Psoas muscle (tissue), 8 donors: ENCODE measurements at places on chromosomes 7 and 10. TPM values are rescaled to one million over a fixed set of nuclear protein-coding genes. Genes with fewer than 3 reads are reported as not detected.

The UCN3 gene
- polyA plus RNA-seq = not detected

The JCAD gene
- 4.3 TPM for polyA plus RNA-seq

The PAPOLB gene
- not detected for polyA plus RNA-seq

DNA sequence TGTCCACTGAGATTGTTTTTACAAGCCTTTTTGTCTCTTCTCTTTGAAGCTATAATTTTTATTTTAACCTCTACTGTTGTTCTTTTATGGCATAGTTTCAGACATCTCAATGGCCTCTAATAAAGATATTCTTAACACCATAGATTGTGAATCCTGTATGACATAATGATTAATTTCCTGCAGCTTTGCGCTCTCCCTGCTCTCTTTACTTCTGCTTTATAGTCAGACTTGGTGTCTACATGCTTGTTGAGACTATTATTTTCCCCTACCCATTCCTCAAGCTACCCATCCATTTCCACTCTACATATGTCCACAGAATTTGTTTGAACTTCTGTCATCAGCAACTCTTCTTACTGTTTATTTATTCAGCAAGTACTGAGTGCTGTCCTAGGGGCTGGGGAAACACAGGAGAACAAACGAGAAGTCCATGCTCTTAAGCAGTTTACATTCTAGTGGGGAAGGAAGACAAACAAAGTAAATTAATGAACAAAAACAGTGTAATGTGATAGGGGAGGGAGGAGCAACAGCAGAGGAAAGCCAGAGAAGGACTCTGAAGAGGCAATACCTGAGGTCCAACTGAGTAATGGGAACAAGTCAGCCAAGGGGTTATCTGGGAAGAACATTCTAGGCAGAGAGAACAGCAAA is 110.1 kb downstream of the CDK14 start:
- DNase-seq = no peak

GRCh38 chr10:33337326-33337957 is 3.0 kb upstream of the NRP1 start:
- no peak for DNase-seq

DNA sequence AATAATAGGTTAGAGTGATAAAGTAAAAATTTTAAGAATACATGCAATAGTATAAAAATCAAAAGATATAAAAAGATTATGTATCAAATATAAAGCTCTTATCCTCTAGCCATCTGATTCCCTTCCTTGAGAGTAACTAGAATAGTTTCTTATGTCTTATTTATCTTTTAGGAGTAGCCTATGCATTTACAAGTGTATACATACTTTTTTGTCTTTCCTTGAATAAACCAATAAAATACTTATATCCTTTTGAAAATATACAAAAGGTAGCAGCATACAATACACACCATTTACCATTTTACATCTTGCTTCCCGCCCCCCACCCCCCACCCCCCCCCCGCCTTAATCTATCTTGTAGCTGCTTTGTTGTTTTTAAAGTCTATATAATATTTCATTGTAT is 31.4 kb downstream of the AHCYL2 start:
- DNase-seq = no peak

DNA sequence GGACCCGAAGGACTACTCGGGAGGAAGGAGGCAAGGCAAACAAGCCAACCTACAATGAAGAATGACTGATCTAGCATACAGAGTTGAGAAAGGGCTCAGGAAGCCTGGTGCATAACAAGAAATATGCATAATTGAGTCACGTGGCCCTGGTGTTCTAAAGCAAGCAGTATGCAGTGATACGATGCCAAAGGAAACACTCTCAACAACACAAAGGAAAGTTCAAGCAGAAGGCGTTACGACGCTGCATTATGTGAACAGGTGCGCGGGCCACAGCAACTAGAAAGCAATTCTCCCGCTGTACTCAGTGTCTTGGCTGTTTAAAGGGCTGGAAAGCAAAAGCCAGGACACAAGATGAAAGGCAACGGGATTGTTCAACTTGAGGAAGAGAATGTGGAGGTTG is 100.8 kb downstream of the PRTFDC1 start:
- DNase-seq = no peak

- DNase-seq = peak; percentile 25
Measured at GRCh38 chr10:28677888-28678686, 766 bp downstream of the BAMBI start.

- no peak for DNase-seq
Measured at GRCh38 chr7:21617513-21617912, 74.7 kb downstream of the DNAH11 start.

DNA sequence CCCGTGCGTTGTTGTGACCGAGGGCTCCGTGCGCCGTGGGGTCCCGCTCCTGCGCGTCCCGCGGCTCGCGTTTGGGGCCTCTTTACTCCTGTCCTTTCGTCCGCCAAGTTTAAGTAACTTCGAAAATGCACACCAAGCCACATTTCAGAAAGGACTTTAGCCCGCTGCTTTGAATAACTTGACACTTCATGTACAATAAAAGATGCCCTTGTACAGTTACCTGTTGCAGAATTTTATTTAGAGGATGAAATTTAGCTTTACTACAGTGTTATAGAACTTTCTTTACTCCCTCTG is 459 bp downstream of the SUGCT start:
- no peak for DNase-seq

GRCh38 chr7:138893258-138893657 is 87.9 kb downstream of the KIAA1549 start:
- no peak for DNase-seq

GRCh38 chr7:154750353-154750801 is 252.5 kb downstream of the PAXIP1 start:
- DNase-seq = no peak

DNA sequence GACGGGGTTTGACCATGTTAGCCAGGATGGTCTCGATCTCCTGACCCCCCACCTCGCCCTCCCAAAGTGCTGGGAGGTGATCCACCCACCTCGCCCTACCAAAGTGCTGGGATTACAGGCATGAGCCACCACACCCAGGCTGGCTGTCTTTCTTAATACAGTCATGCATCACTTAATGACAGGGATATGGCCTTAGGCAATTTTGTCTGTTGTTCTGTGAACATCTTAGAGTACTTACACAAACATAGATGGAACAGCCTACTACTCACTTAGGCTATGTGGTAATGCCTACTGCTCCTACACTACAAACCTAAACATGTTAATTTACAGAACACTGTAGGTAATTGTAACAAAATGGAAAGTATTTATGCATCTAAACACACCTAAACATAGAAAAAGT is 106.6 kb upstream of the KCNMA1 start:
- no peak for DNase-seq

GRCh38 chr10:11553773-11554381 is 57.6 kb downstream of the USP6NL start:
- no peak for DNase-seq
